ENCODE measurements at places on chromosomes 1 and 21. TPM values are rescaled to one million over a fixed set of nuclear protein-coding genes. Genes with fewer than 3 reads are reported as not detected.

The ORC1 gene
- 3.0 TPM for total RNA-seq

The SPRR5 gene
- not detected for total RNA-seq

The MCOLN3 gene
- 0.34 TPM for total RNA-seq

The GSTM5 gene
- total RNA-seq = not detected

The PLPP3 gene
- total RNA-seq = 157 TPM

- DNase-seq = no peak
These were observed 213.7 kb downstream of the PBX1 start for GRCh38 chr1:164772635-164773034.

GRCh38 chr1:206970446-206970845 is at the start of gene FCAMR:
FCAMR (minus strand) TSS chr1:206970460; CDS start chr1:206970125, 335 bp downstream.
- DNase-seq = no peak

GRCh38 chr1:100510451-100510850 is 27.5 kb upstream of the GPR88 start:
- no peak for DNase-seq

- no peak for DNase-seq
These were observed 33.5 kb downstream of the SCYL3 start for GRCh38 chr1:169860187-169860586.

The ADAMTSL4 gene
- total RNA-seq = 2.6 TPM

DNA sequence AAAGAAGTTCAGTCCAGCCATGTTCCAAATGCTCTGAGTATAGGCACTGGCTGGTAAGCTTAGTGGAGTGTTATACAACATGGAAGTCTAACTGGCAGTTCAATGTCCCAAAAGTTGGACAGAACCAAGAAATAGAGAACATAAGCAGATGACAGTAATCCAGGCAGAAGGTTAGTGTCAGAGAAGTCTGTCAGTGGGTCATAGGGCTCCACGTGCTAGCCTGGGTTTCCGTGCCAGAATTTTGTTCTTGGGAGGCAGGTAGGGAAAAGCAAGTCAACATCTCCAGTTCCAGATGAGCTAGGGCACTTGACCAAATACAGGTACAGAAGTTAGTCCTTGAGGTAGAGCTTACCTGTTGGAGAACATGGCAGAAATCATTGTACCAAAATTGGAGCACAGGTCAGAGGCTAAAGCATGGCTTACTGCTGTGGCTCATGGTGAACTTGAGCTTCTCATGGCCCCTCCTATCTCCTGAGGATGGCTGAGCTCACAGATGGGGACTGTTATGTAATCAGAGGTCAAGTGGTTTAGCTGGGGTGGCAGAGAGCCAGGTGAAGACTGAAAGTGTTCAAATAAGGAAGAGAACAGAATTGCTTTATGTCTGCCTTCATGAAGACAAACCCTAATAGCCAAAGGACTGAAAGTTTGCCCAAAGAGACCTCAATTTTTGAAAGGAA is 170.8 kb downstream of the NFIA start:
- no peak for DNase-seq

DNA sequence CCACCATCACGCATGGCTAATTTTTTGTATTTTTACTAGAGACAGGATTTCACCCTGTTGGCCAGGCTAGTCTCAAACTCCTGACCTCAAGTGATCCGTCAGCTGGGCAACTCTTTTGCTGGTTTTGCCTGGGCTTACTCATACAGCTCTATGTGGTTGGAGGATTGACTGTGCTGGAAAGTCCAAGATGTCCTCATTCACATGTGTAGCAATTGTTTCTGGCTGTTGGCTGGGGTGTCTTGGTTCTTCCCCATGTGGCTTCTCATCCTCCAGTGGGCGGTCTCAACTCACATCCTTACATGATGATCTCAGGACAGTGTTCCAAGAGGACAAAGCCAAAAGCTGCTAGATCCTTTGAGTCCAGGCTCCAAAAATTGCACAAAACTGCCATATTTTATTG is 53.3 kb downstream of the TEX35 start:
- DNase-seq = peak; percentile 19

DNA sequence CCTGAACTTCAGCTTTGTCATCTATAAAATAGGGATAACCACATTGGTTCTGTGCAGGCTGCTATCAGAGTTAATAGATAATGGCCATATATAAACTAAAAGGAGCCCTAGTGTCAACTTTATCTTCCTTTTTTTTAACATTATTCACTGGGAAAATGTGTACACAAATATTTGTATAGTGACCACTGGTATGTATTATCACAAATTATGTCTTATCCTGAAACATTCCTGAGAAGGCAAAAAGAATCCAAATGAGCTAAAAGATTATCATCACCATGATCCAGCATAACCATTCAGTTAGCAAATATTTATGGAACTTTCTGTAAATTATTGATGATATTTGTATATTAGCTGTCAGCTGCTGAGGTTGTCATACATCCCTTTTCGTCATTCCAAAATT is 16.6 kb downstream of the ANGPTL3 start:
- DNase-seq = no peak

DNA sequence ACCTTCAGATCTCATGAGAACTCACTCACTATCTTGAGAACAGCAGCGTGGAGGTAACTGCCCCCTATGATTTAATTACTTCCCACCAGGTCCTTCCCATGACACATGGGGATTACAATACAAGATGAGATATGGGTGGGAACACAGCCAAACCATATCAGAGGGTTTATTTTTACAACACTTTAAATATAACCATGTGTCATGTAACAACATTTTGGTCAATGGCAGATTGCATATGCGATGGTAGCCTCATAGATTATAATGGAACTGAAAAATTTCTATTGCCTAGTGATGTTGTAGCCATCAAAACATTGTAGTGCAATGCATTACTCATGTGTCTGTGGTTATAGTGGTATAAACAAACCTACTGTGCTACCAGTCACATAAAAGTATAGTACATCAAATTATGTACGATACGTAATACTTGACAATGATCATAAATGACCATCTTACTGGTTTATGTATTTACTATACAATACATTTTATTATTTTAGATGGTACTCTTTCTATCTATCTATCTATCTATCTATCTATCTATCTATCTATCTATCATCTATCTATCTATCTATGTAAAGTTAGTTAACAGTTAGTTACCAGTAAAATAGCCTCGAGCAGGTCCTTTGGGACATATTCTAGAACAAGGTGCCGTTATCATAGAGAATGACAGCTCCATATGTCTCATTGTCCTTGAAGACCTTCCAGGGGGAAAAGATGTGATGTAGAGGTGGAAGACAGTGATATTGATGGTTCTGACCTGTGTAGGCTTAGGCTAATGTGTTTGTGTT is 12.6 kb upstream of the S100B start:
- DNase-seq = no peak

DNA sequence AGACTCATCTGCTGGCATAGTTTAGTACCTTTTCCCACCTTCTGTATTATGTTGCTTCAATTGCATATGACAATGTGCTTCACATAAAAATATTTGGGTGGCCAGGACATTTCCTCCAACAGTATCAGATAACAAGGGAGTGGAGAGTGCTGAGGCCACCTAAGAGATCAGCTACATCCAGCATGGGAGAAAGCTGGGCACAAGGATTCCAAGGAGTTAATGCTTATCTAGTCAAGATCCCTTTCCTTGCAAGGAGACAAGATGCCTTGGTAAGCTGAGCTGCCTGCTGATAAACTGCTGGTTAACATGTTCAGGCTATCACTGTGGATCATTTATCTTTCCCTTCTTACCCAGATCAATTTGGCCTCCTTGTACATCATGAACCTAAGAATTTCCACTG is 5.4 kb downstream of the TACSTD2 start:
- DNase-seq = no peak

- no peak for DNase-seq
These were observed 224.5 kb upstream of the NFIA start for GRCh38 chr1:60857851-60858250.

DNA sequence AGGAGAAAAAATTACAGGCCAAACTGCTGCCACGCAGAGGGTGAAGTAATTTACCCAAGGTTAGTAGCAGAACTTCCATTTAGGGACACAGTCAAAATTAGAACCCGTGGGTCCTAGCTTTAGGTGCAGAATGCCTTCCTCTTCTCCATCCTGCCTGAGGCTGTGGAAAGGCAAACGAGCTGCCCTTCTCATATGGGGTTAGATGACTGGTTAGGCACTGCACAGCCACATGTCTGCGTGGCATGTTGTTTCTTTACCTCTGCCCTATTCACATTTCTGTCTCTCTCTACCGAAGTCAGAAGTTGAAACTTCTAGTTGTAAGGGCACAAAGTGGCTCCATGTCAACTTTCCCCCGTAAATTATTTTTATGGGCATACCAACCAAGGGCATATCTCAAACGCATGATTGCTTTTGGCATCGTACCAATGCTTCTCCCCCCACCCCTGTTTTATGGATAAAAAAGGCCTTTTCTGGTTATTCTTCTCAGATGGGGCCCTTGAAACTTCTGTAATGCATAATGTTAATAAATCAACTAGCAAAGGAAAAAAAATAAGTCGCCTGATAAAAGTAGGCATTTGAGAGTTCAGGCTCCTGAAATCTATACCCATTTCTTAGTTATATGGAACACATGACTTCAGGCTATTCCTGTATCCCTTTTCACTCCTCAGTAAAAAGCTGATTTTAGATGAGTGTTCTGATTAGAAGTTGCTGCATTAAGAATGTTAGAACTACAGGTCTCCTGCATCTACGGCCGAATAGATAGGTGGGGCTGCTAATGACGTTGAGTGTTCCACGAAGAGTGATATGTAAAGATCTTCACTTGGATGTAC is 139.6 kb upstream of the NRIP1 start:
- no peak for DNase-seq

The FOXD3 gene
- not detected for total RNA-seq

DNA sequence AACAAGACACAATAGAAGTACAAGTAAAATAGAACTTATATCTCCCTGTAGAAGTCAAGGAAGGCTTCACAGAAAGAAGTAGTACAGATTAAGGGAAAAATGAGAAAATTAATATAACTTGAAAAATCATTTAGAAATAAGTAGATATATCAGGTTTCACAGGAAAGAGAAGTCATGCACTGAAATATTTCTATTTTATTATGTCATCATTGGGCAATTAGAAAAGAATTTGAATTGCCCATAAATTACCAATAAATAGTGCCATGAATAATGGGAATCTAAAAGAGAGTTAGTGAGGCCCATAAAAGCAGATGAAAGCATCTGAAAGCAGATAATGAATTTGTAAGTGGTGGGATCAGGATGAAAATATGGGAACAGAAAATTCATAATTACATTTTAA is 1597.8 kb downstream of the PLA2G4A start:
- no peak for DNase-seq

DNA sequence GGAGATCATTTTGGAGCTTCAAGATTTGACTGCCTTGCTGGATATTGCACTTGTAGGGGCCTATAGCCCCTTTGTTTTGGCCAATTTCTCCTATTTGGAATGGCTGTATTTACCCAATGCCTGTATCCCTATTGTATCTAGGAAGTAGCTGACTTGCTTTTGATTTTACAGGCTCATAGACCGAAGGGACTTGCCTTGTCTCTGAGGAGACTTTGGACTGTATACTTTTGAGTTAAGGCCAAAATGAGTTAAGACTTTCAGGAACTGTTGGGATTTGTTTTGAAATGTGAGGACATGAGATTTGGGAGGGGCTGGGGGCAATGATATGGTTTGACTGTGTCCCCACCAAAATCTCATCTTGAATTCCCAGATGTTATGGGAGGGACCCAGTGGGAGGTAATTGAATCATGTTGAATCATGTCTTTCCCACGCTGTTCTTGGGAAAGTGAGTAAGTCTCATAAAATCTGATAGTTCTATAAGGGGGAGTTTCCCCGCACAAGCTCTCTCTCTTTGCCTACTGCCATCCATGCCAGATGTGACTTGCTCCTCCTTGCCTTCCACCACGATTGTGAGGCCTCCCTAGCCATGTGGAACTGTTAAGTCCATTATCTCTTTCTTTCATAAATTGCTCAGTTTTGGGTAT is 276.1 kb downstream of the LMX1A start:
- DNase-seq = no peak

DNA sequence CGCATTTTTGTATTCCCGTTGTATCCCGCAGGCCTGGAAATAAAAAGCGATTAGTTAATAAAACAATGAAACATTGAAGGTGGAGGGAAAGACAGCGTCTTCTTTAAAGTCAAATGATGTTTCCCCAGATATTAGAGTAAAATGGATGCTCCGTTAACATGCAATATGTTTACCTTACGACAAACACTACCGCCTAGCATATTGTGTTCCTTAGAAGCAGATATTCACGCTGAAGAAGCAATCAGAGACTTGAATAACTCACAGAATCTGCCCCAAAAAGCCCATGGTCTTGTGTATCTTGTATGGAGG is 583 bp upstream of the B4GALT3 start:
- DNase-seq = no peak

DNA sequence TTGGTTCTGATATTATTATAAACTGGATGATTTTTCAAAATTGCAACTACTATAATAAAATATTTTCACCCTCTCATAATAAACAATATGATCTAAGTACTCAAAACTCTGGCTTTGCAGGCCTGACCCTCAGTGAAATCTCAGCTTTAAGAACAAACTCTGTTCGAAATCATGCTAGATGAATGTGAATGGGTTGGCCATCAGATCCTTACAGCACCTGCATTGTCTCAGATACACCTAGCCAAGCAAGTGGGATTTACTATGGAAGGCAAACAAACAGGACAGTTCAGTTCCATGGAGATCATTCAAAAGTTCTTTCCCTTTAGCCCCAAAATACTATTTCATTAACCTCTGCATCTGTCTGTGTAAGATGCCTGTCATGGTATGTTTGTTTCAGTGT is 44.8 kb downstream of the STYXL2 start:
- DNase-seq = no peak

GRCh38 chr1:19405761-19406487 is 79.4 kb downstream of the CAPZB start:
- DNase-seq = no peak

DNA sequence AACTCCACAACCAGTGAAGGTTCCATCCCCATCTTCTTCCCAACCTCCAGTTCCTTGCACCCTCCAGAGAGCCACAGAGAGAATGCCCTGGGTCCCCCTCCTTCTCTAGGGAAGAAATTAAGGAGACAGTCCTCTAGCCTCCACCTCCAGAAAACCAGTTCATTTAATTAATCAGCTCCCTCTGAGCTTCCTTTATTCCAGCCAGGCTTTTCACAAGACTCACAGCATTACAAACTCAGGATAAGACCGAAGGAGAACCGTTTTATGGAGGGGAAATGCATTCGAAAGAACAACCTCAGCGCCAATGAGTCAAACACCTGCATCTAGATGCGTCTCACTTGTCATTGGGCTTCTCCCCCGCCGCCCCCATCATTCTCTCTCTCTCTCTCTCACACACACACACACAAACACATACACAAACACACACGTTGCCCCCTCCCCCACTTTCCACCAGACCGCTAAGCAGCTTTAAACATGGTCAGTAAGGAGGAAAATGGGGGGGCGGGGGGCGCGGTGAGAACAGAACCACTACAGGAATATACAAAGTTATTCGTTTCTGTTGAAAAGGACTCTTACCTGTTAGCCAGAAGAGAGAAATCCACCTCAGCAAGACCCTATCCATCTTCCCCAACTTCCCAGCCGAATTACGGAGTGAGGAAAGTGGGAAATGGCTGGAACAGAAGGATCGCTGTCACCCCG is 544 bp downstream of the ILDR2 start:
- DNase-seq = no peak

- no peak for DNase-seq
These were observed 214.1 kb upstream of the USP24 start for GRCh38 chr1:55428944-55429931.
